ENCODE measurements at places on chromosomes 13 and 19.

GRCh38 chr19:11239377-11240000 is at the start of gene ANGPTL8:
Gene ANGPTL8 (plus strand): TSS chr19:11239619. CDS start chr19:11239638, 19 bp downstream.
- no peak for DNase-seq

DNA sequence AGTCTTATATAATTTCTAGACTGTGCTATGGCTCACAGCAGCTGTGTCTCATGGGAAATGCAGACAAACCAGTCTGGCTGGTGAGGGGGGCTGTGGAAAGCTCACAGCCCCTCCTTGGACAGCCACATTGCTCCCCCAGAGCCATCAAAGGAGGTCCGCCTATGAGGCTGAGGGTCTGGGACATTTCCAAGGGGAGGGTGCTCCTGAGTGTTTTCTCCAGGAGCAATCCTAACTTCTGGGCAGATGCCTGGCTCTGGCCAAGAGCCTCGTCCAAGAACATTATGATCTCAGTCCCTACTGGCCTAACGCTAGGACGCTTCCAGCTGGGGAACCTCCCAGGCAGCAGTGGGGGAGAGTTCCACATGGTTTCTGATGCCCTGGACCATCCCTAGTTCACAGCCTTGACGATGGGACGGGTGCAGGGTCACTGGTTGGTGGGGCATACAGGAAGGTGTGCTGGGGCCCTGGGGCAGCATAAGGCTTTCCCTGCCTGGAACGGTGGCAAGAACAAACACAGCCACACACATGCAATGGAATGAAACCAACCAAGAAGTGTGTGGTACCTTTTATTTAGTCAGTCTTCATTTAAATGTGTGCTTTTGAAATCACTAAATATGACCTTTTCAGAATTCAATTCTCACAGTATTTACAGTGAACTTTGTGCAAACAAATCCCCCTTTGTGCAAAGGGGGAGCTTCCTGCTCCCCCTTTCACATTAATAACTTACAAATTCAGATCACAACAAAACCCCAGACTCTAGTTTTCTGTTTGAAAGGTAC is 60.6 kb downstream of the CDADC1 start:
- no peak for DNase-seq

DNA sequence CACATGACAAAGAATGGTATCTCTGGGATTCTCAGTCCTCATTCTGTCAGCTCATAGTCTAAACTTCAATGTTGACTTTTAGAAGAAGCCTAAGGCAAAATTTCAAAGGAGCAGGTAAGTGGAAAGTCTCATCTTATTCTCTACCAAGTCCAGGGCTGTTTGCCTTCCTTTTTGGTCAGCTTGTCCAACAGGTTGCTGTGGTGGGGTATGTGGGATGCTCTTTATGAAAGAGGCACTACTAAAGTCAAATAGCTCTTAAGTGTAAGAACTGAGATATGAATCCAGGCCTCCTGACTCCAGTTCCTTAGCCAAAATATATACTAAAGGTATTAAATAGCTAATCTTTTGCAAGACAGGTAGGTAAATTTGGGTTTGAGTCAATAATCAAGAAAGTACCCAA is 540.6 kb upstream of the SPRY2 start:
- DNase-seq: no peak

GRCh38 chr13:97011446-97012131 is 17.3 kb upstream of the OXGR1 start:
- DNase-seq: no peak

GRCh38 chr19:6596621-6597020 is 5.7 kb upstream of the CD70 start:
- no peak for DNase-seq

DNA sequence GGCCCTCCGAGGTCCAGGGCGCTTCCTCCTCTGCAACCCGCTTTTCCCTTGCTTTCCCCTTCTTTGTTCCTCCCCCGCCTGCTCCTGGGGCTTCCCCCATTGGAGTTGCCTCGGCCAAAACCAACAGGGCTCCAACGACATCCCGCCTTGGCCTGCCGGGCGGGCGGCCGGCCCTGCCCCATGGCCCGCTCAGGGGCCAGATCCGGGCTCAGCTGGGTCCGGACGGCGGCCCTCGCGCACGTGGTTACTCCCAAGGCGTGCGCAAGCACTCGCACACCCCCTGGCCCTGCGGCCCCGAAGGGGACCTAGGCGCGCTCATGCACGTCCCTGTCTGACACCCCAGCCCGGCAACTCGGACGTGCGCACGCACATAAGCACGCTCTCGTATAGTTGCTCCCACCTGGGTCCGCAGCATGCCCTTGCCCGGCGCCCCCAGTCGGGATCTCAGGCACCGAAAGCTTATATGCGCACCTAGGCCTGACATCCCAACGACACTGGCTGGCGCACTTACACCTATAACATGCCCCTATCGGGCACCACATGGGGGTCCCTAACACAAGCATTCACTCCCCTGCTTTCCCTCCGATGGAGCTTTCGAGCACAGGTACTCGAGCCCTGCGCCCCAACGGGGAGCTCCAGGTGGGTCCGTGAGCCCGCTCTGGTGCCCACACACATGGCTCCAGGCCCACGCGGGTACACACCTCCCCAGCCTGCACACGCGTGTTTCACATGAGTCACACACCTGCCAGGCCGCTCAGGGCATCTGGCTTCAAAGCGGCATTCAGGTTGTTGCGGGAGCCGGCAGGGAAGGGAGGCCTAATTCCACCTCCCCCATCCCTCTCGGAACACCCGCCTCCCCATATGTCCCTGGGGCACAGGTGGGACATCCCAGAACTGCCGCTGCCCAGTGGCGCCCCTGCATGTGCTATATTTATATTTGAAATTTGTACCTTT is 15.0 kb downstream of the NFIX start:
- no peak for DNase-seq

- no peak for DNase-seq
Measured at GRCh38 chr19:44777715-44778347, at the start of gene CBLC. Gene CBLC (plus strand): TSS chr19:44777890. CDS start chr19:44777932, 42 bp downstream.

- no peak for DNase-seq
Measured at GRCh38 chr19:13054626-13055212, 47.9 kb downstream of the LYL1 start.

GRCh38 chr19:8126008-8126407 is 23.4 kb downstream of the FBN3 start:
- DNase-seq: no peak

GRCh38 chr13:29551214-29551613 is 44.3 kb downstream of the SLC7A1 start:
- no peak for DNase-seq

GRCh38 chr19:48249502-48250014 is 6.2 kb downstream of the CARD8 start:
- DNase-seq: peak; percentile 59

- DNase-seq: no peak
Measured at GRCh38 chr13:79642596-79642995, 161.6 kb downstream of the NDFIP2 start.

DNA sequence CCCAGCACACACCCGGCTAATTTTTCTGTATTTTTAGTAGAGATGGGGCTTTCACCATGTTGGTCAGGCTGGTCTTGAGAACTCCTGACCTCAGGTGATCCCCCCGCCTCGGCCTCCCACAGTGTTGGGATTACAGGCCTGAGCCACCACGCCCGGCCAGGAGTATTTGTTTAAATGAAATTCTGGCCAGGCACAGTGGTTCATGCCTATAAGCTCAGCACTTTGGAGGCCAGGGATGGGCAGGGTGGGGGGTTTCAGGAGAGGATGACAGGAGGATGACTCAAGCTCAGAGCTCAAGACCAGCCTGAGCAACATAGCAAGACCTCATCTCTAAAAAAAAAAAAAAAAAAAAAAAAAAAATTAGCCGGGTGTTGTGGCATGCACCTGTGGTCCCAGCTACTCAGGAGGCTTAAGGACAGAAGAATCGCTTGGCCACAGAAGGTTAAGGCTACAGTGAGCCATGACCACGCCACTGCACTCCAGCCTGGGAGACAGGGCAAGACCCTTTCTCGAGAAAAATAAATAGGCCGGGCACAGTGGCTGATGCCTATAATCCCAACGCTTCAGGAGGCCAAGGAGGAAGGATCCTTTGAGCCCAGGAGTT is 8.2 kb upstream of the DHDH start:
- DNase-seq: no peak

DNA sequence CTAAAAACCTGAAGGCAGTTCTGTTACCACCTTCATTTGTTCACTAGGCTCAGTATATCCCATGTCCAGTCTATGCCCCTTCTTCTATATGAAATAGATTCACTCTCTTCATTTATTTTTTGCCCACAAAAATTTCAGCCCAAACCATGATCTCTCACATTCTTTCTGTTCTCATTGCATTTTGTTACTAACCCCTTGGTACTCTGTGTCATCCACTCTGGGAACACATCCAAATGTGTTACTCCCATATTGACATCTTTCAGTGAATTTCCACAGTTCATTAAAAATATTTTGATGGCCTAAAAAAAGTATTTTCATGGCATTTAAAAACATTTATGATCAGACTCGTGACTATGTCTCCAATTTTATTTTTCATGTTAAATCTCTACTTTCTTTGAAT is 378.9 kb downstream of the SLITRK1 start:
- no peak for DNase-seq

DNA sequence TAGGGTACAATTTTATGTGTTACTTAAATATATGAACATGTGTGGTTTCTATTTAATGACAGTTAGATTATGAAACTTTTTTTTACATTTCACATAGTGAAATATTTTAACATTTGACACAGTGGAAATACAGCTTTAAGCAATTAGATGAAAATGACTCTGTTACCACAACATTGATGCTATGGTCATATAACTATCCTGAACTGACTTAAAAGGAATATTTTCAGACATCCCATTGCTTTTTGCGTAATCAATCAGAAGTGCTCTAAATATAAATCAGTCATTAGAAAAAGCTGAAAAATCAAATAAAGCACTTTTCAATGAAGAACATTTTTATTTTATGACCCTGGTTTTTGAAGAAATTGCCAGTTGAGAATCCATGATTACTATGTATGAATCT is 80.3 kb downstream of the UFM1 start:
- DNase-seq: no peak

- DNase-seq: no peak
Measured at GRCh38 chr19:47161876-47162489, 31.3 kb downstream of the SAE1 start.

GRCh38 chr19:17981611-17982010 is 14.7 kb downstream of the KCNN1 start:
- DNase-seq: no peak

- DNase-seq: no peak
Measured at GRCh38 chr13:114079601-114080536, 52.6 kb downstream of the RASA3 start.

DNA sequence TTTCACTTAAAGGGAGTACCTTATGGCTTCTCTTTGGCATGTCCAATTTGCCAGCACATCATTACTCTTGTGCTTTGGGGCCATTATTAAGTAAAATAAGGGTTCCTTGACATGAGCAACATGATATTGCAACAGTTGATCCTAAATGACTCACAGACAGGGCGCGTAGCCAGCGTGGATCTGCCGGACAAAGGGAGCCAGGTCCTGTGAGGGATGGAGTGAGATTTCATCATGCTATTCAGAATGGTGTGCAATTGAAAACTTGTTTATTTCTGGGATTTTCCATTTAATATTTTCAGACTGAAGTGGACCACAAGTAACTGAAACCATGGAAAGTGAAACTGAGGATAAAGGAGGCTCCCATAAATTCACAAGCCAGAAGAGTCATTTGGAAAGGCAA is 48.6 kb upstream of the WASF3 start:
- no peak for DNase-seq

GRCh38 chr13:36981156-36981743 is 17.9 kb downstream of the ALG5 start:
- DNase-seq: no peak

DNA sequence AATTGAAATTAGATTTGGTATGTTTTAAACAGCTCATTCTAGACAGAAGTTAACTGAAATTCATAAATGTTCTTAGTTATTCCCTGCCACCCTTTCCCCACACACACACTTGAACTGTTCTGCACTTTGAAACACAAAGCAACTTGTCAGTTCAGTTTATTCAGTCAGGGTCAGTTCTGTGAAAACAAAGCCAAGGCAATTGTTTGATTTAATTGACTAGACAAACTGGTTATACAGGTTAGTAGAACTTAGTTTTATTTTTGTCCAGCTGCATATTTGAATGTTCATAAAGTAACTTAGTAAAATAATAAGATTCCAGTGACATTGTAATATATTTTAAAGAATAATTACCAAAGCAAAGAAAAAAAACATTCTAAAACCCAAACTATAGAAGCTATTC is 98.3 kb upstream of the KLF5 start:
- no peak for DNase-seq
